ENCODE measurements at places on chromosomes 2 and 18.
A peak's percentile ranks its signal among the peaks of the same experiment; 100 is the strongest.

DNA sequence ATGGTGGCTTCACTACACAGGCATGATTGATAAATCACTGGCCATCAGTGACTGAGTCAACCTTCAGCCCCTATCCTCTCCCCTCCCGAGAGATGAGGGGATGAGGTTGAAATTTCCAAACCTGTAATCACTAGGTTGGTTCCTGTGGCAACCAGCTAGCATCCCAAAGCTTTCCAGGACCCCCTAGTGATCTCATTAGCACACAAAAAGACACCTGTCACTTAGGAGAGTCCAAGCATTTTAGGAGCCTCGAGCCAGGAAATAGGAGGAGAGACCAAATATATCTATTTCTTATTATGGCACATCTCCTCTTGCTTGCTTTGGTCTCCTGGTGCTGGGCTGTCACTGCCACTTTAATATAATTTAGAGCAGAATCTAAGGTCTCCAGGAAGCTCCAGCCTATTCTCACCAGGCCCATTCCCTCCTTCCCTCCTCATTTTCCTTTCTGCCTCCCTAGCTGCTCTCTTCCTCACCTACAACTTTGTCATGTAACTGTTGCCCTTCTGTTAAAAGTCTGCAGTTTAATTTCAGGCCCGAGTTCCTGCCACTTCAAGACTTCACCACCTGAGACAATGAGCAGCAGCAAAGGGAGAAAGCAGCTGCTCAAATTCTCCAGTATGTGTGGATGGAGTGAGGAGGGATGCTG, 33.2 kb upstream of the NAB1 start:
- H3K4me3 ChIP-seq, result no peak overlapping the region
- H3K4me1 ChIP-seq, result no peaks in the 10 kb centered on the region
- no peaks in the 10 kb centered on the region for H3K27me3 ChIP-seq
- H3K27ac ChIP-seq, result no peak overlapping the region
- H3K36me3 ChIP-seq, result no peaks in the 10 kb centered on the region
- no peak for DNase-seq

DNA sequence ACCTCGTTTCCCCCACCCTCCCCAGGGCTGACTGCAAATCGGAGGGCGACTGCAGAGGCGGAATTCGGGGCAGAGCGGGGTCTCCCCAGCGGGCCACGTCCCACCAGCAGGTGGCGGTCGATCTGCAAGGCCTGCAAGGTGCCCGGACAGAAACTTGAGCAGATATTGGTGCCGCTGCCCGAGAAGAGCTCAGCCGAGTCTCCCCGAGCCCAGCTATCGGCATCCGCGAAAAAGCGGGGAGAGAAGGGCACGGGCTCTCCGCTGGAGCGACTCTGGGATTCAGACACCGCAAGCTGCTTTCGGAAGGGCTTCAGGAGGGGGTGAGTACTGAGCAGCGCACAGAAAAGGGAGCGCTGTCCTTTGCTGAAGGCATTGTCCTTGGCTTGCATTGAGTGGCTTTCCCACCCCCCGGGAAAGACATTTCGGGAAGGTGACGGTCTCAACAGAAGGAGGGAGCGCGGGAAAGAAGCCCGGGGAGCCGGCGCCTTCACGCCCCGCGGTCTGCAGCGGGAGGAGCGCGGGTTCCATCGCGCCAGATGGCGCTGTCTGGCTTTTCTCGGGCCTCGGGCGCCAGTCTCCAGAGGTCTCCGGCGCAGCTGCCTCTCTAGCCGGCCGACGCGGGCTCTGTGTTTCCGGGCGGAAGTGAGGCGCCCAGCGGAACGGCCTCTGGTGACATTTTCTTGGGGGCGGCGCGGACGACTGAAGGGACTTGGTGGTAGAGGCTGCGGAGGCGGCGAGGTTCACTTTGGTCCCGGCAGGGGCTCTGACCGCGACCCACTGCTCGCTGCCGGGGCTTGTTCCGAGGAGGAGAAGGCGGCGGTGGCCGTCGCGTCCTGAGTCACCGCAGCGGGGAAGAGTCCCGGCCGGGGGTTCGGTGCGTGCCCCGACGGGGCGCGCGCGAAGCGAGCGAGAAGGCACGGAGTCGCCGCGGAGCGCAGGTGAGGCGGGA, 69.5 kb downstream of the HAUS1 start:
- no peaks in the 10 kb centered on the region for H3K27me3 ChIP-seq
- peak overlapping the region; percentile 64 for H3K27ac ChIP-seq
- peak; percentile 93 for DNase-seq
- peak overlapping the region; percentile 93 for H3K4me3 ChIP-seq
- no peaks in the 10 kb centered on the region for H3K36me3 ChIP-seq

DNA sequence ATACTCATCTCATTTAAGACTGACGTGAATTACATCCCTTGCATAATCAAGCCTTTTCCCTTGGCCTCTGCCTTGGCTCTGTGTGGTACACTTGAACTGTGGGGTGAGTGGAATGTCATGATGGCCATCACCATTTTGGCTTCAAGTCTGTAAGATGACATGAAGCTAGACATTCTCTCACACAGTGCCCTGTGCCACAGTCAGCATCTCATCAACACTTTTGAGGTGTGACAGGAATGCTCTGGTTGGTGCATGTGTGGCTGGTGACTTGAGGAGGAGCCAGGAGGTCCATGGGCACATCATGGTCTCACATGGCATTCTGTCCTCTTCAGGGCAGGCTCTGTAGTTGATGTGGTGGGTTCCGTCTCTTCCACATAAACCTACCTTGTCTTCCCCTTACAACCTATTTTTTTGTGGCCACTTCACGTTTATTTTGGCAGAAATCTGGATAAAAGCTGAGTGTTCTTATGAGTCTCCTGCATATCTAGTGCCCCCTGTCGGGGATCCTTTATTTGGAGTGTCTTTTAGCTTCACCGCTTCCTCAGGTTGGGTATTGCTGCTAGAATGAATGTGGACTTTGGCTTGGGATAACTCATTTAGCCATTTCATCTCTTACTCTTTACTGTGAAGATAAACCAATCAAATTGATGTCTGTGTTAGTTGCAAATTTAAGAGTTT, 28.1 kb downstream of the MAP4K4 start:
- H3K4me3 ChIP-seq, result no peak overlapping the region
- DNase-seq, result no peak
- no peaks in the 10 kb centered on the region for H3K36me3 ChIP-seq

- DNase-seq, result peak; percentile 10
- H3K4me1 ChIP-seq, result peaks cover 20% of the 10 kb centered on the region
Observed at GRCh38 chr2:7730449-7730848, 813.2 kb downstream of the RNF144A start.

DNA sequence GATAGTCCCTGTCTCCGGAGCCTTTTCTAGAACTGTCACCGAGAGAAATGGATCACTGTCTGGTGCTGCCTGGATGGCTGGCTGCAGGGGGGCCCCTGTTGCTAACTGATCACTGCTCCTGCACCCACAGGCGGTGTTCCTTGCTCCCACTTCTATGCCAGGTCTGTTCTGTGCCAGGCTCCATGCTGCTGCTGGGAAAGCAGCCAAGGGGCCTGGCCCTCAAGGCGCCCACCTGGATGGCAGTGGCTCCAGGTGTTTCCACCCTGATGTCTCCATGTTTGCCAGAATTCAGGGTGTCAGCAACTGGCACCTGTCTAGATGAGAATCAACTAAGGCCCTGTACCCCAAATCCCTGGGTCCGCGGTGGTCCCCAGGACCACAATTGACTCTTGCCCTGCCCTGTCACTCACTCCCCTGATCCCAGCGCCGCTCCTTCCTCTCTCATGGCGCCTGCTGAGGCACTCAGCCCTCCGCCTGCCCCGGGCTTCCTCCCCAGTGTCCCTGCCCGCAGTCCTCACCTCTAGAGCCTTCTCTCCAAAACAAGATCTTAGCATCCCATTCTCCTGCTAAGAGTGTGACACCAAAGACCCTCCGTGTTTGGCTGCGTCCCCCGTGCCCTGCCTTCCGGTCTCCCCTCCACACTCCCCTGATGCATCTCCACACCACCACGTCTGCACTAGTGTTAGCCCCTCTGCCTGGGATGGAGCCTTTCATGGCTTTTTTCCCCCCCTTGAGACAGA, 72.5 kb upstream of the OTOF start:
- H3K27me3 ChIP-seq, result no peaks in the 10 kb centered on the region
- no peaks in the 10 kb centered on the region for H3K36me3 ChIP-seq
- H3K4me3 ChIP-seq, result no peak overlapping the region

DNA sequence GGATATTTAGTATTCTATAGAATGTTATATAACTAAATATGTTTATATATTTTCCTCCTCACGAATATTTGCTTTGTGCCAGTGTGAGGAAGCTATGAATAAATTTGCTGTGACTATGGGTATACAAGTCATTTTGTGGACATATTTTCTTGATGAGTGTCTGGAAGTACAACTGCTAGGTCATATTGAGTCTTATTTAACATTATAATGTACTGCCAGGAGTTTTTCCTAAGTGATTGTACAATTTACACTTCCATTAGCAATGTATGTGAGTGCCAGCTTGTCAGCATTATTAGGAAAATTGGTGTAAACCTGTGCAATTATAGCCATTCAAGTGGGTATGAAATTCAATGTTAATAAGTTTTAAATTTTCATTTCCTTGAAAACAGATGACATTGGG, 1328.9 kb upstream of the TMEFF2 start:
- DNase-seq, result no peak
- H3K36me3 ChIP-seq, result no peaks in the 10 kb centered on the region
- no peak overlapping the region for H3K27ac ChIP-seq

DNA sequence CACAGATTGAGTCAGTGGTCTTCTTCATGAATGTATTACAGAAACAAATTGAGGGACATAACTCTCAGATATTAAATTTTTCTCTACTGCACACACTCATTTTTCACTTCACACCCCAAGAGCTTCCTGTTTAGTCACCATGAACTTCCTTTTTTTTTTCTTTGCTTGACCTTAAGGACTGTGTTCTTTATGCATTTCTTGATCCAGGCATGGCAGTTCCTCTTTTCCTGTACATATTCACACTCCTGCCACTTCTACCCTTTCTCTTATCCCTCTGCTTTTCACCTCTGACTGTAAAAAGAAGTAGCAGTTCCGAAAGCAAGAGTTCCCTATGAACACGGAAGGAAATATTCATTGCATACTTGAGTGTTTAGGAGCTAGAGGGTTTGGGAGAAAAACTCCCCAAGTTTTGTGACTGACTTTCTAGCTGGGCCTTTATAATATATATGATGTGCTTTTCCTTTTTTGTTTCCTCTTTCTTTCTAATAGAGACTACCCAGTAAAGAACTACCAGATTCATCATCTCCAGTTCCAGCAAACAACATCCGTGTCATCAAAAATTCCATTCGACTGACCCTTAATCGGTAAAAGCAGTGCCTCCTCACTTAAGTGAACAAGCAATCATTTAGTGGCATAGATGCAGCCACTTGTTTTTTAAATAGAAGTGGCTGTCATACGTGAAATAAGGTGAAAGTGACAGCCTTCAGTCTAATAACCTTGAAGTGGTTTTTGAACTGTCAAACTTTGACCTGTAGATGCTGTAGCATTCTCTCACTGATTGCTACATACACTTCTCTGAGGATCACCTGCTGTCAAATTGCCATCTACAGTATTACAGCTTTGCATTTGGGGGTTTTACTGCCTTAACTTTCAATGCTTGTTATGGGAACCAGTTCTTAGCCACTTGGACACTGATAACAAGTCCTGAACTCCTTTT, 40.8 kb downstream of the PAPOLG start:
- no peak for DNase-seq
- H3K36me3 ChIP-seq, result peaks cover 77% of the 10 kb centered on the region
- H3K27me3 ChIP-seq, result no peaks in the 10 kb centered on the region
- H3K4me3 ChIP-seq, result no peak overlapping the region
- no peaks in the 10 kb centered on the region for H3K4me1 ChIP-seq

DNA sequence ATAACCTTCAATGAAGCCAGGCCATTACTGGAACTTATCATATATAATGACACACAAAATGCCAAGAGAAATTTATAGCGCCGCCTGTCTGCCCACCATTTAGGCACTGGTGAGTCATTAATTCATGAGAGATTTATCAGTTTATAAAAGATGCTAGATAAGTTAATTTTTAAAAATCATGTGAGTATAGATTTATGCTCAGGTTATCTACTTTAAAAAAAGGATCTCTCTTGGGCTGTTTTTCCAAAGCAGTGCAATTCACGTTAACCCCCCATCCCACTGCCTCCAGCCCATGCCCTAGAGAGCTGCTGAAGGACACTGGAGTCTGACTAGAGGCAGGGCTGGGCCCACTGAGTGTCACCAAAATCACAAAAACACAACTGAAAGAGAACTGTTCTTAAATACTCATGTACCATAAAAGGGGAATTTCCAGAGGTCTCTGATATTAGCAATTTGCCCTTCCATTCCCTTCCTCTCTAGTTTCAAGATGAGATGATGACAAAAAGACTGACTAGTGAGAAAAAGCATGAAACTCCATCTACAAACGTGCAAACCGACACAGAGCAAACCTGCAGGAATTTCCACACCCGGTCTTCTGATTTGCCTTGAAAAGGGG, 160.8 kb downstream of the BCL2 start:
- peak; percentile 65 for DNase-seq
- H3K4me1 ChIP-seq, result peaks cover 95% of the 10 kb centered on the region
- H3K27ac ChIP-seq, result peak overlapping the region; percentile 95
- no peaks in the 10 kb centered on the region for H3K27me3 ChIP-seq
- H3K4me3 ChIP-seq, result peak overlapping the region; percentile 51
- no peaks in the 10 kb centered on the region for H3K36me3 ChIP-seq

GRCh38 chr18:7532942-7533341, 34.2 kb upstream of the PTPRM start:
- no peaks in the 10 kb centered on the region for H3K27me3 ChIP-seq
- H3K4me3 ChIP-seq, result no peak overlapping the region
- H3K27ac ChIP-seq, result no peak overlapping the region
- H3K4me1 ChIP-seq, result no peaks in the 10 kb centered on the region
- H3K36me3 ChIP-seq, result no peaks in the 10 kb centered on the region

DNA sequence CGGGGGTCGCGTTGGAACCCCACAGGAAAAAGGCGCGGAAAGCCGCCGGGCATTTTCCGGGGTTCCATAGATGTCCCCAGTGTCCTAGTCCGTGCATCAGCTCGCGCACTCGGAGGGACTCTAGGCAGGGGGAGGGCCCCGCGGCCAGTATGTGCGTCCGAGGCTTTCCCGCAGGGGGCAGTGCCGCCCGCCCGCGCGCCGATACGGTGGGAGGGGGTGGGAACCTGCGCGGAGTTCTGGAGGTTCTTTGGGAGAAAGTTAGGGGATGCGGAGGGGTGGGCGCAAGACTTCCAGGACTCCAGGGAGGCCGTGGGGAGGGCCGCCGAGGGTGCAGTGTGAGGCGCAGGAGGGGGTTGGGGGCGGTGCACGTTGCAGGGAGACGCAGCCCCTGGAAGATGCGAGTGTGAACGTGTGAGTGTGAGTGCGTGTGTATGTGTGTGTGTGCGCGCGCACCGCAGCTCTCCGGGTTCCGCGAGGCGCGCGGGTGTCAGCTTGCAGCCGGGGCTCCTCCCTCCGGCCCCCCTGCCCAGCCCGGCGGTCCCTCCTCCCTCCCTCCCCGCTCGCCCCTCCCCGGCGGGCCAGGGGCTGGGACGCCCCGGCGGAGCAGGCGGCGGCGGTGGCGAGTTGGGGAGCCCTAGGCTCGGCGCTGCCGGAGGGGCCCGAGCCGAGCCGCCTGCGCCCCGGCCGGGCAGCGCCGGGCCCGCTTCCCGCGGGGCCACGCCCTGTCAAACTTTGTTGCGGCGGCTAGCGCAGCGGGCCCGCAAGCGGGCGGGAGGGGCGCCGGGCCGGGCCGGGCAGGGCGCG, at the start of gene TCF7L1:
TSS of gene TCF7L1 (plus strand) at position 559 of the 804 bp plus-strand sequence. CDS start 293 bp downstream, outside the sequence.
- no peaks in the 10 kb centered on the region for H3K36me3 ChIP-seq
- H3K27ac ChIP-seq, result no peak within 1 kb of the TSS
- peaks cover 32% of the 10 kb centered on the region for H3K27me3 ChIP-seq
- H3K4me3 ChIP-seq, result peak within 1 kb of the TSS; percentile 32
- H3K4me1 ChIP-seq, result peaks cover 22% of the 10 kb centered on the region

GRCh38 chr2:183359867-183360266, 235.6 kb downstream of the NUP35 start:
- H3K4me1 ChIP-seq, result no peaks in the 10 kb centered on the region
- no peaks in the 10 kb centered on the region for H3K36me3 ChIP-seq
- DNase-seq, result no peak
- no peak overlapping the region for H3K4me3 ChIP-seq
- H3K27me3 ChIP-seq, result no peaks in the 10 kb centered on the region
